Cortex of kidney (tissue), 1 donor: ENCODE measurements at places on chromosomes 2 and 18.

DNA sequence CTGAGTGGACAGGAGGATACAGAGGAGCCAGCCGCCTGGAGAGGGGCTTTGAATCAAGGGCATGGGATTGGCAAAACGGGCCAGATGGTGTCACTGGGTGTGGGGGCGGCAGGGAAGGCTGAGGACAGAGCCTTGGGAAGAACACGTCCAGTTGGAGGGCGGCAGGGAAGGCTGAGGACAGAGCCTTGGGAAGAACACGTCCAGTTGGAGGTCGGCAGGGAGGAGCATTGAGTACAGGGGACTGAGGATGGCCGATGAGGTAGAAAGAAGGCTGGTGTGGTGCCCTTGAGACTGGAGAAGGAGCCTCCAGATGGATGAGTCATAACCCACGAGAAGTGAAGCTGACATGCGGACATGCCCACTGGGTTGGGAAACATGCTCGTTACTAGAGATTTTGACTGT lies 4.5 kb downstream of the HES6 start:
- DNase-seq, result no peak

DNA sequence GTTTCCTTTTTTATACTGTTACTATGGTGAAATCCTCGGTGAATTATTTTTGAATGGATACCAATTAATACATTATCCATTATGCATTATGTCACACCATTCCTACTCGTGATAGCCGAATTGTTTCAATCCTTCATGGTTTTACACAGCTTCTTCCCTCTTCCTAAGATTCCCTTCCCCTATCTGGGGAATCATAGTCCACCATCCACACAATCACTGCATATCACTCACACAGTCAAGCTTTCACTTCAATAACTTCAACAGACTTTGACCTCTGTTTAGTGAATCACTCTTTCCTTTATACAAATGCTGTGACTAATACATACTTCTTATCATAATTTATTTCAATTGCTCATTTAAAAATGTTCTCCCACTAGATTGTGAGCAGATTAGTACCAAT lies 1108.1 kb upstream of the LRRTM1 start:
- DNase-seq, result no peak

DNA sequence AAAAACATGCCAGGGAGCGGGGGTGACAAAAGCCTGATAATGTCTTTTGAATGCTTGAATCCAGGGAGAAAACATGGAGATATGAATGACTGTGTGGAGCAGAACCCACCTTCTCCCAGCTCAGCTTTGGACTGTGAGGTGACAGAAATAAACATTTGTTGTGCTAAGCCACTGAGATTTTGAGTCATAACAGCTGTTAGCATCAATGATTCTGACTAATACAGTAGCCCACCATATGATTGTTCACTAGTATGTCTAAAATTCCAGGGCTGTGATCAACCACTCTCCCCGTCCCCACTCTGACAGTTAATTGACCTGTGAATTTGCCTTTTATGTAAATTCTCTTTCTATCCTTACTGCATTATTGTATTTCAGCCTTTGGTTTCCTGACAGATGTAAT lies 69.1 kb downstream of the PDK1 start:
- no peak for DNase-seq

DNA sequence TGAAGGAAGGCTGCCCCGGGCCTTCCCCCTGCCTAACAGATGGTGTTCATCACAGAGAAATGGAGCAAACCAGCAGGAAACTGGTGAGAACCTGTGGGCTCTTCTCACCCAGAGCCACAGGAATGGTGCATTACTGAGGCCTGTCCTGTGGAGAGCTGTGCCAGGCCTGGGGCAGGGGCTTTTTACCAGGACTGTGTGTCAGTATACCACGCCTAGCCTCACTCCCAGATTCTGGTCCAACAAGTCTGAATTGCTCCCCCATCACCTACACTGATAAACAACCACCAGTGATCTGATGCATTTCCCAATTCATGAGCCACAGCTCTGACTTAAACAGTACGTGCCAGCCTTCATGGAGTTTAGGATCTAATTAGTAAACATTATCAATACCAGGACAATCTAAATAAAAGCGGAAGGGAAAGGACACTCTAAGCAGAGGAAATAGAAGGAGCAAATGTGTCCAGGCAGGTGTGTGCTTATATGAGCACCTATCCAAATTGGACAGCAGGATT lies 8.9 kb upstream of the DGUOK start:
- DNase-seq, result no peak

DNA sequence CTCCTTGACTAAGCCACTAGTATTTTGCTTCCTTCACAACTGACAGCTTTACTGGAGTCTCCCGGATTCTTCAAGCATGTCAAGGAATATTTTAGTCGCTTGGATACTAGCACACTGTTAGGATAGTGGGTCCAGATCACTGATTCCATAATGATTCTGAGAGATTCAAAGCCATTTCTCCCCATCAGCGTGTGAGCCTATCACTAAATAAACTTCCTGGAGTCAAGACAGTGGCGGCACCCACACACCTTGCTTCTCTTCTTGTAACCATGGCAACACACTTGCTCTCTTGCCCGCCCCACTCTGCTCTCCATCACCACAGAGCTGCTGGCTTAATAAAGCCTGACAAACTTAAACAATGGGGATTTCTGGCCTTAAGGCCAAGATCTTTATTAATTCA lies 245.1 kb downstream of the LRRTM1 start:
- DNase-seq, result no peak

DNA sequence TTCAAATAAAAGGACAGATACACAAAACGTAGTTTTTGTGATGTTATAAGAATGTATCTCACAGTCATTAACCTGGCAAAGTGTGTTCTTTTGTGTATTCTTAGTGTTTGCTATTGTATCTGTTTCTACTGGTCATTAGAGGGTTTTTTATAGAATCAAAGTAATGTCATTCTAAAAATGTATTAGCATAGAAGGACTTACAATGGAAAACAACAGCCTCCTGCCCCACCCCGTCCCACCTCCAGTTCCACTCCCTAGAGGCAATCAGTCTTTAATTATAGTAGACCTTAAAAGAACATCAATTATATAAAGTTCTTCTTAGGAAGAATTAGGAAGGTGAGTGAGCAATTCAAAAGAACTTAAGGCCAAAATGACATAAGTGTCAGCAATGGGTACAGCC lies 13.8 kb downstream of the DNAJC27 start:
- no peak for DNase-seq

- DNase-seq, result no peak
These were observed 28.5 kb downstream of the LCLAT1 start for GRCh38 chr2:30475542-30475941.

- DNase-seq, result no peak
These were observed 477.8 kb downstream of the EIPR1 start for GRCh38 chr2:2899826-2900225.

- DNase-seq, result no peak
These were observed 401.6 kb downstream of the GPD2 start for GRCh38 chr2:156837635-156838370.

DNA sequence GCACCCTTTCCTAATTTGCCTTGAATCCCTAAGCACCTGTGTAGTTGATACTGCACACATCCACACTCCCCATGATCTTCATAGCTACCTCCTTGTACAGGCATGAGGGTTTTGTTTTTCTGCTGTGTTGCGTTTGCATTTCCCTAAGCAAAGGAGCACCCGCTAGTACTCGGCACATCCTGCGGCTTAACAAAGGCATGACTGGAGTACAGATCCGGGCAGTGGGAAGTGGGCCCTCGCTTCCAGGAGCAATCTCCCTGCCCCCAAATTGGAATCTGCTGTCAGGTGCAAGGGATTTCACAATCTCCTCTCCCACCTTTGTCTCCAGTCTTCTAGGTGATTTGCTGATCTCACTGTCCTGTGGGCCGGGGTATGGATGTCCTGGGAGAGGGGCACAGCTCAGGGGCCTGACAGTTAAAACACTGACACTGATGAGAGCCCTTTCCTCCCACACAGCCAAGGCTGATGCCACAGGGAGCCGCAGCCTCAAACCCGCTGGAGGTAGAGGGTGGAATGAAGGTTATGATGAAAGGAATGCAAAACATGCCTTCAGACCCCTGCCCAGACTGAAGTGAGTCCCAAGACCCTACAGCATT lies 98.7 kb upstream of the THOC1 start:
- DNase-seq, result no peak

DNA sequence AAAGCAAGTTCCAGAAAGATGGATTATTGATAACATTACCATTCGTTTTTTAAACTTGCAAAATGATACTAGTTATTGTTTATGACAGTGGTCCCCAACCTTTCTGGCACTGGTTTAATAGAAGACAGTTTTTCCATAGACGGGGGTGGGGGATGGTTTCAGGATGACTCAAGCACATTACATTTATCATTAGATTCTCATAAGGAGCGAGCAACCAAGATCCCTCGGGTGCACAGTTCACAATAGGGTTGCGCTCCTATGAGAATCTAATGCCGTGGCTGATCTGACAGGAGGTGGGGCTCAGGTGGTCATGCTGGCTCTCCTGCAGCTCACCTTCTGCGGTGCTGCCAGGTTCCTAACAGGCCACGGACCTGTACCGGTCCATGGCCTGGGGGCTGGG lies 86.2 kb downstream of the BCL2 start:
- no peak for DNase-seq

GRCh38 chr2:193584522-193584938 lies 1389.8 kb upstream of the TMEFF2 start:
- no peak for DNase-seq

DNA sequence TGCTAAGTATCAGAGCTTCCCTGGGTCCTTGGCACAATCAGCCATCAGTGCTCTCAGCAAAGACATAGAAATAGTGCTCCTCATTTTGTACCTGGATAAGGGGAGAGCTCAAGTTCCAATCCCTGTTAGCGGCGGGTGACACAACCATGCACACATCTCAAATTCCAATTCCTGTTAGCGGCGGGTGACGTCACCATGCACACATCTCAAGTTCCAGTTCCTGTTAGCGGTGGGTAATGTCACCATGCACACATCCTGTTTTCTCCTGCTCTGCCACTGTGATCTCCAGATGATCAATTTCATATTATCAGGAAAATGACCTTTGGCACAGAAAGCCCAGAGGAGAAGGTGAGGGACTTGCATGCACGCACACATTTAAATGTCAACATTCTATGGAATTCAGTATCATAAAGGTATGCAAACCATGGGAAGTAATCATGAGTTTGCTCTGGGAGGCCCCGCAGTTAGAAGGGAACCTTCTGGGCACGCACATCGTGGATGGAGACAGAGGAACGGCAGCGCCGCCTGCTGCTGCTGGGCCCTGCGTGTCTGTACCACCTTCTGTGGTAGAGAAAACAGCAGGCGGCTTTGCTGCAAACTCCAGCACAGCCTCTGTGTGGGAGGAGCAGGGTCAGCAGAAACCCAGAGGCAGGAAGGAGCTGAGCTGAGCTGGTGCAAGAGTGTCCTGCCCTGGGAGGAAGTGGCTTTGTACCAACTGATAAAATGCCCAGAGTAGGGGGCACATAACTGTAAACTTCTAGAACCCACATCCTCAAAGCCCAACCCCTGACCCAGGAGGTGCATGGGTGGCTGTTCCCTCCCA lies 77.8 kb downstream of the MBP start:
- no peak for DNase-seq

- no peak for DNase-seq
These were observed 3.0 kb downstream of the EML6 start for GRCh38 chr2:54726431-54726830.

- no peak for DNase-seq
These were observed 868.5 kb downstream of the RNF144A start for GRCh38 chr2:7785700-7786099.

GRCh38 chr2:240622531-240623235 lies 2.6 kb upstream of the GPR35 start:
- no peak for DNase-seq

DNA sequence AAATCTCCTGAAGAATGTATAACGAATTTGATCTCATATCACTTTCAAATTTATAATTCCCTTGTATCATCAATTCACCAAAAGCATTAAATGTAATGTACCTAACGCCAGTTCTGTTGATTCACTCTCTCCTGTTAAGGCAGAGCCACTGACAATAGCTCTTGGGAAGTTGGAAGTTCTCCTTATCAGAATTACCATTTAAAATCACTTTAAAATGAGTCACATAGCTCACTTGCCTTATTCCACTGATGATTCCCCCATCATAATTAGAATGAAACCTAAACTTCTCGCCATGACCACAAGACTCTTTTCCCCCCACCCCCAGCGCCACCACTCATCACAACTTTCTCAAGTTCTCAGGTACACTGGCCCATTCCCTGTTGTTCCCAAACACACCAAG lies 117.1 kb downstream of the PID1 start:
- no peak for DNase-seq

GRCh38 chr18:43534511-43534910 lies 257.2 kb upstream of the SYT4 start:
- no peak for DNase-seq

DNA sequence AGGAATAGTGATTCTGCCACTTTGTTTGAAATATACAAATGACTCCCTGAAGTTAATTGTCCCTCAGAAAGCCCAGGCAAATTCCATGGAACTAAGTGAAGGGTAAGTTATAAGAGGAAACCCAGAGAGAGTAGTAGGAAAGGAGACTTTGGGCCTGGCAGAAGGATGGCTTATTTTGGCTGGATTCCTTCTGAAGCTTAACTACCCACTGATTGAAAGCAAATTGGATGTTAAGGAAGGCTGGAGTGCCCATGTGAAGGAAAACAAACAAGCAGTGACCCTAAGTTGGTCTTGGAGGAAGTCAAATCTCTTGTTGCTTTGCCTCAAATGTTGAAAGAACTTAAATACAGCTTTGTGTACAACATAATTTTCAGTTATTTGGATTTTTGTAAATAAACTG lies 1106.4 kb upstream of the ZEB2 start:
- DNase-seq, result no peak

DNA sequence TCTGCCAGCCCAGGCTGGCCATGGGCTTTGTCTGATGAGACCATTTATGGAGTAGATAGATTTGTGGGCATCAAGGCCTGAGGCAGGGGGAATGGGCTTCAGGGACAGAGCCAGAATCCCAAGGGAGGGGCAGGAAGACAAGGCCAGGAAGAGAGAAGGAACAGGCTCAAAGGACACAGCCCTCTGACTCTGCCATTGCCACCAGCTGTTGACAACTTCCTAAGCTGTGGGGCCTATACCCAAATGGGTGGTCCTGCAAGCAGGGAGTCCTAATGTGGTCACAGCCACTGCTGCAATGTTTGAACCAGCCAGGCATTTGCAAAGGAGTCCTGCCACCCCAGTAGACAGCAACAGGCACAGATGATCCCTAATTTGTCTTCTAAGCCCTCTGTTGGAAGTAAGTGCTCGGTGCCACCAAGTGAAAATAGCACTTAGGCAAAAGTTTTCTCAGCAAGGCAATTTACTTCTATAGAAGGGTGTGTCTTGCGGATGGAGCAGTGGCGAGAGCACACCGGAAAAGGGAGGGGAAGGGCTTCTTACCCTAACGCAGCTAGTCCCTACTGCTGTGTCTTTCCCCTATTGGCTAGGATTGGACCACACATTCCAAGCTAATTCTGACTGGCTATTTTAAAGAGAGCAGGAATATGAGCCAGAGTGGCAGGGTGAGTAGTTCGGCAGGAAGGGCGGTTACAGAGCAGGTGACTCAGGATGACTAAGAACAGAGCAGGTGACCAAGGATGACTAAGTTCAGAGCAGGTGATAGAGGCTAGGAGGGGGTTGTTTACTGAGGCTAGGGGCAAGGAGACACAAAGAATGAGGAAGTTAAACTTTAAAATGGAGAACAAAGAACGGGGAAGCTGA lies 47.2 kb downstream of the C1QL2 start:
- no peak for DNase-seq
